RWPE2 (cell line): ENCODE measurements at places on chromosomes 1 and 21.
A peak's percentile ranks its signal among the peaks of the same experiment; 100 is the strongest.

GRCh38 chr1:241639623-241640148 is 483 bp downstream of the CHML start:
- peak; percentile 31 for DNase-seq

- no peak for DNase-seq
These were observed 71.4 kb upstream of the HSPA13 start for GRCh38 chr21:14454016-14455009.

GRCh38 chr1:109793486-109794318 is 30.0 kb upstream of the EPS8L3 start:
- no peak for DNase-seq

DNA sequence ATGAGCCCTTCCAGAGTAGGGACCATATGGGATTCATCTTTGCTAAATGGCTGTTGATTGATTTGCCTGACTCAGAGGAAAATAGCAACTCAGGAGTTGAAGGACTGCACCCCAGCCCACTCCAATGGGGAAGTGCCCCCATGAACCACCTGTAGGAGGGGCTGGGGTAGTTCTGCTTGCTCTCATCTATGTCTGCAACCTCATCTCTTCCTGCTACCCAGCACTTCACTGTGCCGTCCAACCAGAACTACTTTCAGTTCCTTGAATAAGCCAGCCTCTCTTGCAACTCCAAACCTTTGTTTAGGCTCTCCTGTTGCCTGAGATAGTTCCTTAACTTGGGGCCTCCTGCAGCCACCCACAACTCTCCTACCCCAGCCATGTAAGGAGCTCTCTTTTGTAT is 26.6 kb downstream of the BEND5 start:
- no peak for DNase-seq

GRCh38 chr1:196400478-196401451 is 207.5 kb downstream of the KCNT2 start:
- no peak for DNase-seq

- DNase-seq: no peak
These were observed 44.8 kb downstream of the BACH1 start for GRCh38 chr21:29343519-29343918.

GRCh38 chr1:3783651-3784474 is 11.3 kb downstream of the SMIM1 start:
- no peak for DNase-seq

DNA sequence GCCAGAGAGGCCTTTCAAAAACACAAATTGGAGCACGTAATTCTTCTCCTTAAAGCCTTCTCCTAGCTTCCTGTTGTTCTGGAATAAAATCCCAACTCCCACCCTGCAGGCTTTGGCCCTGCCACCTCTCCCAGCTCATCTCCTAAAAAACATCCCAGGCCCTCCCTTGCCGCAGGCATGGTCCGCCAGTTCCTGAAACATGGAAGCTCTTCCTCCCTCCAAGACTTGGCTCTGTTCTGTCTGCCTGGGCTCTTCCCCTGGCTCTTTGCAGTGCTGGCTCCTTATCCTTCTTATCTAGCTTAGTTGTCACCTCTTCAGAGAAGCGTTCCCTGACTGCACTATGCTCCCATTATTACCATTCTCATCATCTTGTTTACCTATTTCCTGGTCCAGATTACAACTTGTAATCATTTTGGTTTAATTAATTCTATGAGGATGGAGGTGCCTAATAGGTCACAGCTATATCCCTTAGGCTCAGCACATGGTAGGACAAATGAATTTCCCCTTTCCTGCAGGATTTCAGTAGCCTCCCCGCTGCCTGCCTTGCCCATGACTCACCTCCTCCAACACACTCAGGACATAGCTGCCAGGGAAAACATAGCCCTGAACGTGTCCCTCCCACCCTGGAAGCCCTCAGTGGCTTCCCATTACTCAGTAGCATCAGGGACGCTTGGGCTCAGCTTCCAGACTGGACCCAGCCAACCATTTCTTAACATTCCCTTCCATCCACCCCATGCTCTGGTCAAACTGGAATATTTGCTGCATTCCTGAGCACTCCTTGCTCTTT is 15.7 kb upstream of the IGSF21 start:
- DNase-seq: no peak

DNA sequence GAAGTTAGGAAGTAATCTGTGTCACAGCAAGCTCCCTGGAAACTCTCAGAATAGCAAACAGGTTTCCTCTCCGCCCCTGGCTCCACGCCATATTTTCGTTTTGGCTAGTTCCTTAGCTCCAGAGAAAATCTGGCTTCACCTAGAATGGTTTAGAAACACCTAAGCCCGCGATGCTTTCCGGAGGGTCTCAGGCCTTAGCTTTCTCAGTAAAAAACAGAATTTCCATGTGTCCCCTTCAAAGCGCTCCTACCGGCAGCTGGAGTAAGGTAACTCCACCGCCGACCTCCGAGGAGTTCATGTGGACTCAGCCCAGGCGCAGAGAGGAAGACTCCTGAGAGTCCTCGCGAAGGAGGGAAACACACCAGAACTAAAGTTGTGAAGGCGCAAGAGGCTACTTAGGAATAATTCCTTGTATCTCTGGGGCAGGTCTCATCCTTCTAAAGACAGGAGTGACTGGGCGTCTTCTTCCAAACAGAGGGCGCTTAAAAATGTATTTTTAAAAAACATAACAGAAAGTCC is 406 bp downstream of the KIAA0040 start:
- no peak for DNase-seq

DNA sequence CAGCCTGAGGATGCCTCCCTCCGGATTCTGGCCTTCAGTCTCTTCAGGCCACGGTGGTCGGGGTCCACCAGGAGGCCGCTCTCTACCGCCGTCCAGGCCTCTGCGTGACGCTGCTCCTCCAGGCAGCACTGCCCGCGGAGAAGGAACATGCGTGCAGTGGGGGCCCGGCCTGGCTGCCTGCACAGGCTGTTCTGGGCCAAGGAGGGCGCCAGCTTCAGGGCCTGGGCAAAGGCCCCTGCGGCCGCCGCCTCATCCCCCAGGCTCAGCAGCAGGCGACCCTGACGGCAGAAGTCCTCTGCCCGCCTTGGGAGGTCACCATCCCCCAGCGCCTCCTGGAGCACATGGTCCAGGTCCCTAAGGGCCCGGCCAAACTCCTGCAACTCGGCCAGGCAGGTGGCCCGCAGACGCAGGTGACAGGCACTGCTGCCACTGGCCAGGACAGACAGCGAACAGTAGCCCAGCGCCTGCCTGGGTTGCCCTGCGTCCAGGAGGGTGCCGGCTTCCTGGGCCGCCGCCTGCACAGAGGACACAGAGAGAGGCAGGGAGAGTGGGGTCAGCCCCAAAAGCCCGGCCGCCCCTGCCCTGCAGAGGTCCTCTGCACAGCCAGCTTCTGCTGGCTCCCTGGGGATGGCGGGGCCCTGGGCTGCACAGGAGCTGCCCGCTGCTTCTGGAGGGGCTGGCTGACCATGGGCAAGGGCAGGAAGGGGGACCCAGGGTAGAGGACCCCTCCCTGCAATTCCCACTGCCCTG is 8.7 kb upstream of the MMEL1 start:
- peak; percentile 67 for DNase-seq

DNA sequence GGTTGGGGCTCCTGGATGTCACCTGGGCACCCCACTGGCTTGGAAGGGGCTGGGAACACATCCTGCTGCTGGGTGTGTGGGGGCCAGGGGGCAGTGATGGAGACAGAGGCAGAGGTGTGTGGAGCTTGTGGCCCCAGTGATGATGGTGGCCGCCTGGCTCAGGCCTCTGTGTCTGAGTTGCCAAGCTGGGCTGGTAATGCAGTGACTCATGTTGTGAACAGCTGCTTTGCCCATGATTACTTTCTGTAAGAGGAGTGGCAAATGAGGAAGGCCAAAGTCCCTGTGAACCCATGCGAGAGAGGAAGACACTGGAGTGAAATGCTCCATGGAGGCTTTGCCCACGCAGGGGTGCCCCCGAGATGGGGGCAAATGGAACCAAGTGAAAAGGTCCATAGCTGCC is 86.8 kb downstream of the KCNJ6 start:
- DNase-seq: no peak

DNA sequence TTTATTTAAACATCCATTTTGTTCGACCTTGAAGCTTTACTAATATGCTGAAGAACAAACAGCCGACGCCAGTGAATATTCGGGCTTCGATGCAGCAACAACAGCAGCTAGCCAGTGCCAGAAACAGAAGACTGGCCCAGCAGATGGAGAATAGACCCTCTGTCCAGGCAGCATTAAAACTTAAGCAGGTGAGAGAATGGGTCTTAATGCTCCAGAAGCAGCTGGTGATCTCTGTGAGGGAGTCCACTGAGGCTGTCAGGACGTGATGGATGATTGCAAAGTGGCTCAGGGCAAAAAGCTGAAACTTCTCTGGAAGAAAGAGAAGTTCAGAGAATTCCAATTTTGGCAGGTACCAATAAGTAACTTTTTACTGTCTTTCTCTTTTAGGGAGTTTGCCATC is 4.4 kb downstream of the CHTOP start:
- no peak for DNase-seq

GRCh38 chr1:187862506-187862905 is 1033.8 kb downstream of the PLA2G4A start:
- no peak for DNase-seq

DNA sequence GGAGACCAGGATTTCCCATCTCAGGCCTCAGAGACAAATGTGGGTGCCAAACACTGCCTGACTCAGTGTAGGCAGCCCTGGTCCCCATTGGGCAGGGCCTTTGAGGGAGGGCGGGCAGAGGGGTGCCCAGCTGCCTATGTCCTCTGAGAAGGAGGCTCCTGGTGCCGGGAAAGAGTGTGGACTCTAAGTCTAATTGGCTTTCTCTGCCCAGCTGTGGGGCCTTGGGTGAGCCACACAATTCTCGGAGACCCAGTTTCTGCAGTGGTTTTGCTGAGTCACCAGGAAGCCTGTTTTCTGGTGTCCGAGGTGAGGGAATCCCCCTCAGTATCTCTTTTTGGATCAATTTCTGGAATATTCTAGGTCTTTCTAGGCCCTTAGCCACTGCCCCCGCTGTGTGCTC is 35.3 kb upstream of the ACTL8 start:
- no peak for DNase-seq

GRCh38 chr1:6424619-6425593 is at the start of gene ESPN:
Gene ESPN (plus strand): TSS chr1:6424776. CDS start chr1:6424956, 180 bp downstream.
- DNase-seq: peak; percentile 66

GRCh38 chr21:33212159-33212851 is 17.4 kb upstream of the IFNAR2 start:
- no peak for DNase-seq

DNA sequence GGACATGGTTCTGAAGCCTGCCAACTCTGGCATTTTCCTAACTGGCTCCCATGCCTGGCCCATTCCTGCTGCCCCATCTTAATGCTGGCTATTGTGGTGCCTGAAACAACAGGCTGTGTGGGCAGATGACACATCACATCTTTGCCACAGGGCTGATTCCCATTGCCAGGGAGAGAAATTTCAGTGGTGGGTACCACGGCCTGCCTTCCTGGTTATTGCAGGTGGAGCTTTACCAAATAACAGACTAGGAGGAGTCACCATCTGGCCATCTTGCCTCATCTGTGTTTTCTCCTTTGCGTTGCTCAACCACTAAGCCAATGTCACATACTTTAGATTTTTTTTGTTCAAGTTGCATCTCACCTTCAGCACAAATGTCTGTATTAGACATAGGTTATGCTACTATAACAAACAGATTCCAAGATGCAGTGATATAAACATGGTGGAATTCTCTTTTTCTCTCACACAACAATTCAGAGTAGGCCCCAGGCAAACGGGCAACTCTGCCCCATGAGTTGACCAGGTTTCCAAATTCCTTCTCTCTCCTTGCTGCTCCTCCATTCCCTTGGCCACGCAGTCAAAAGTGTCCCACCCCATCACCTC is 14.1 kb downstream of the CDA start:
- no peak for DNase-seq

DNA sequence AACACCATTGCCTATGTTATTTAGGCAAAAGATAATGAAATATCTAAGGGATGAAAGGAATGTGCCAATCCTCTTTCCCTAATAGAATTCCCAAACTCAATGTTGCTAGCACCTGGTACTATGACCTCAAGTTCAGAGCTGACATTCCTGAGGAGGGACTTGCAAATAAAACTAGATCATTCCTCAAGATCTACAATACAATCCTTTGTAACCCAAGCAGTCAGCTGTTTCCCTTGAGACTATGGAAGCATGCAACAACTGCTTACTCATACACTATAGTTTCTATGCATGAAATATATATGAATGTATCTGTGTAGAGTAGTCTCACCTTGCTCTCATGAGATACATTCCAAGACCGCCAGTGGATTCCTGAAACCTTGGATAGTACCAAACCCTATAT is 65.0 kb downstream of the ABL2 start:
- no peak for DNase-seq

DNA sequence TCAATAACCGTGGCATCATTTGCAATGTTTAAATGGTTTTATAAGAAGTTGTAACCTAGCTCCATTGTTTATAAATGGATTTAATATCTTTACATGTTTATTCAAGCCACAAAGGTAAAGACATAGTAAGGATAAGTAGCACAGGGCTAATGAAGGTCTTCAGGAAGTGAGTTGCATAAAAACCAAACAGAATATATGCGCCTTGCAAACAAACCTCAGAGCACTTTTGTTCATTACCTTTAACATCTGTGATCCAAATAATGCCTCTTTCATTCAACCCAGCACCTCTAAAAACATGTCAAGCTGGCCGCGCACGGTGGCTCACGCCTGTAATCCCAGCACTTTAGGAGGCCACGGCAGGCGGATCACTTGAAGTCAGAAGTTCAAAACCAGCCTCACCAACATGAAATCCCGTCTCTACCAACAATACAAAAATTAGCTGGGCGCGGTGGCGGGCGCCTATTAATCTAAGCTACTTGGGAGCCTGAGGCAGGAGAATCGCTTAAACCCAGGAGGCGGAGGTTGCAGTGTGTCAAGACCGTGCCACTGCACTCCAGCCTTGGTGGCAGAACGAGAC is 25.3 kb downstream of the BRINP3 start:
- no peak for DNase-seq
